Lower leg skin (tissue), 4 donors: ENCODE measurements at places on chromosomes 2 and 18. TPM values are rescaled to one million over a fixed set of nuclear protein-coding genes. Genes with fewer than 3 reads are reported as not detected.

GPAT2 gene
- total RNA-seq, result 1.5 TPM

C2orf15 gene
- total RNA-seq, result 4.2 TPM

SUCLG1 gene
- 83.8 TPM for total RNA-seq

FEV gene
- total RNA-seq, result not detected

CREG2 gene
- not detected for total RNA-seq

SCN9A gene
- 0.51 TPM for total RNA-seq

TRPM8 gene
- total RNA-seq, result 0.46 TPM

MAP3K20 gene
- 37.7 TPM for total RNA-seq

GKN2 gene
- not detected for total RNA-seq
